ENCODE measurements at places on chromosomes 4 and X.

DNA sequence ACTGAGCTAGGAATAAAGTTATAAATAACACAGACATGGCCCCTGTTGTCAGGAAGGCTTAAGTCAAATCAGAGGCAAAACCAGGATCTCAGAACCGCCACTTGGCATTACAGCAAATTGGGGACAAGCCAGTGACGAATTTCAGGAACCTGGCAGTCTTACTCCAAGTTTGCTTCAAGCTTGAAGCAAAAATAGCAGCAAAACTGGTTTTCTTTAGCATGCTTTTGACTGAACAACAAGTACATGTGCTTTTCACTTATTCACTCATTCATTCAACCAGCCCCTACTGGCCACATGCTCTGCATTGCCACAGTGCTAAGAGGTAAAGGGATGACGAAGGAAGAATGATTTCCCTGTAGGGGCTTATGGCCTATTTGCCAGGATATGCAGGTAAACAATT, 253.9 kb upstream of the PPARGC1A start:
- no peak for DNase-seq

DNA sequence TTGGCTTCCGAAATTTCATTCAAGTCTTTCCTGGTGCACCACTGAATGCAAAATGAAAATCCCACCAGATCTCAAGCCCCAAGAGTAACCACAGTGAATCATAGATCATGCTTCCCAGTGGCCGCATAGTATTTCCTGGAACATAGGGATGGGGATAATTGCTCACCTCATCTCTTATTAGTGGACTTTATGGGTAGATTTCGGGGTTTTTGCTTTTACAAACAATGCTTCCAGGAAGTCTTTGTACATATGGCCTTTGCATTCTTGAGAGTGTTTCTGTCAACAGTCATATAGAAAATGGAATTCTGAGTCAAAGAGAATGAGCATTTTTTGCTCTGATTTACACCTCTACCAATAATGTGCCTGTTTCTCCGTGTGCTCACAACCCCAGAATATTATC, 53.4 kb downstream of the PPEF2 start:
- DNase-seq = no peak

DNA sequence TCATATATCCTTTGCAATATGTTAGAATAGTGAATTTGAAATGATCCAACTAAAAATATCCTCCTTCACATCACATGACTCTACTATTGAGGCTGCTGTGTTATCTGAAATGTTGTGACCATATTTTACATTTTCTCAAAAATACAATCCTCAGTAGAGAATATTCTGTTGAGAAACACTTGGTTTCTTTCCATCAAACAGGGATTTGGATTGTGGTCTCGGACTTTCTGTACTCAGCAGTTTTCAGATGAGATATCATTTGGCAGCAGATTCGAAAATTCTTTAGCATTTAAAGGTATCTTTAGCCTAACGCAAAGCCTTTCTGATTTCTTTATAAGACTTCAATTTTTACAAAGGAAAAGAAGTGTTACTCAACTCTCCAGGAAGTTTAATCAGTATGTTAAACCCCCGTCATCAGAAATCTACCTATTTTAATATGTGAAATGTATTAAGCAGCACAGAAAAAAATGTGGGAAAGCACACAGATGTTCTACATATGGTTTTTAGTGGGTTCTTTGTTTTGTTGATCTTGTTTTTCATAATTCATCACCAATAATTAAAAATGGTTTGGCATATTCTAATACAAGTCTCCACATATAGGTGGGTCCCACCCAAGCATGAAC, 55.4 kb upstream of the ANXA3 start:
- DNase-seq = no peak

DNA sequence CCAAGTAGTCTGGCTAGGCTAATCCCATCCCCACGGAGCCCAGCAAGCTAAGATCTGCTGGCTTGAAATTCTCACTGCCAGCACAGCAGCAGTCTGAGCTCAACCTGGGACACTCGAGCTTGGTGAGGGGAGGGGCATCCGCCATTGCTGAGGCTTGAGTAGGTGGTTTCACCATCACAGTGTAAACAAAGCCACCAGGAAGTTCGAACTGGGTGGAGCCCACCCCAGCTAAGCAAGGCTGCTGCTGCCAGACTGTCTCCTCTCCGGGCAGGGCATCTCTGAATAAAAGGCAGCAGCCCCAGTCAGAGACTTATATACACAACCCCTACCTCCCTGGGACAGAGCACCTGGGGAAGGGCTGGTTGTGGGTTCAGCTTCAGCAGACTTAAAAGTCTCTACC, 639.6 kb downstream of the IQCM start:
- DNase-seq = no peak

DNA sequence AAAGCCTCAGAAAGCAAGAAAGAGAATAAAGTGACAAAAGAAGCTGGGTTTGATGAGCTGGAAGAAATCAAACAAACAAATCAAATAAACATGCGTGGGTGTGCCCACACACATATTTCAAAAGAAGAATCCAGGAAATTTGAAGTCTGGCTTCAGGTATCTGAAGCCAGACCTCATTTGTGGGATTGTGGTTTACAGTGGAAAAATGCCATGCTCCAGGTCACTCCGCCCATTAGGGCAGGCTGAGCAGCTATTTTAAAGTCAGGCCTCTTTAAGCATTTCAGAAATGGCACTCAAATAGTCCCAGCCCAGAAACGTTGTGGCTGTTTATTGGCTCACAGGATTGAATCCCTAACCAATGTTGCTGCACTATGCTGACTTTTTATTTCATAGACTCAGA, 226.1 kb upstream of the F9 start:
- DNase-seq = no peak

DNA sequence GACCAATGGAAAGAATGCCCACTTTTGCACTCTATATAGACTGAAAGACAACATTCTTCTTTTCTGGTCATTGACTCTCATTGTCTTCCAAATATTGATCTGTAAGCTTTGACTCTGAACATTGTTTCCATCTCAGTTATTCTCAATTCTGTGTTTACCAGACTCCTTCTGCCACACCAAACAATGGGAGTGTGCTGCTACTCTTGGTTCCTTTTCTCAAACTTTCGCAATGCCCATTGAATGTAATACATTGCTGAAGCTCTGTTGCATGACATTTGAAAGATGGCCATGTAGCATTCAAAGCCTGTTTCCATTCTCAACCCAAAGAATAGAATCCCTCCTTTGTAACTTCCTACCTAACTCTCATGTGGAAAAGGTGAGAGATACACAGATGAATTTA, 136.2 kb downstream of the BTC start:
- no peak for DNase-seq

- DNase-seq = no peak
Observed at GRCh38 chr4:18932730-18933339, 911.3 kb upstream of the LCORL start.

GRCh38 chr4:66556651-66557278, 886.5 kb upstream of the EPHA5 start:
- DNase-seq = no peak

- DNase-seq = no peak
Observed at GRCh38 chrX:149371986-149372385, 133.1 kb downstream of the IDS start.

DNA sequence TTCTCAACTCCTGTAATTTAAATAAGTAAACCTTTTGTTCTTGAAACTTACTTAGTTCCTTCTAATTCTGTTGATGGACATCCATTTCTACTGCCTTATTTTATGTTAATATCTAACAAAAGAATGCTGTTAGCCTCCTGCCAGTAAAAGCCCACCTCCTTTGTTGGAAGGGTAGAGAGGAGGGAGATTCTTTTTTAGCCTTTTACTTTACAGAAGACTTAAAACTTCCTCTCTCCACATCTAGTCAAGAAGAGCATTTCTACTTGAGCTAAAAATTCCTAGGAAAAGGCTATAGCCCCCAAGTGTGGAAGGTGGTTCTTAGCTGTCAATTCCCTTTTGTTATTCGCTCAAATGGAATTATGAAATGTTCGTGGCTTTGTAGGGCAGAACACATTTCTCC, 118.7 kb downstream of the ZIC3 start:
- DNase-seq = no peak

DNA sequence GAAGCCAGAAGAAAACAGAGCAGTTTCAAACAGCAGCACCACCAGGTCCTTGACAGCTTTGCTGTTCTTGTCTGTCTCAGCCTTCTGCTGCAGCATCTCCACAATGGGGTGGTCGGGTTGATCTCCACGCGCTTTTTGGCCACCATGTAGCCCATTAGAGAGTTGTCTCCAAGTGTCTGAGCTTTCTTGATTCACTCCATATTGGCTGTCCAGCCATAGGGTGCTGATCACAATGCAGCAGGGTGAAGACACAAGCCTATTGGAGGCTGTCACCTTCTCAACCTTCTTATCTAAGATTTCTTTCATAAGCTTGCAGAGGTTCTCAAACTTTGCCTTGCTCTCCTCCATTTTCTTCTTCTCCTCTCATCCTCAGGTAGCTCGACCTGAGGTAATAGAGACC, 175.4 kb upstream of the S100G start:
- no peak for DNase-seq

GRCh38 chr4:85733798-85734197, 258.8 kb downstream of the ARHGAP24 start:
- DNase-seq = no peak

GRCh38 chr4:176563591-176563990, 229.1 kb downstream of the VEGFC start:
- no peak for DNase-seq

GRCh38 chrX:130497531-130497930, 95.7 kb downstream of the RBMX2 start:
- no peak for DNase-seq

DNA sequence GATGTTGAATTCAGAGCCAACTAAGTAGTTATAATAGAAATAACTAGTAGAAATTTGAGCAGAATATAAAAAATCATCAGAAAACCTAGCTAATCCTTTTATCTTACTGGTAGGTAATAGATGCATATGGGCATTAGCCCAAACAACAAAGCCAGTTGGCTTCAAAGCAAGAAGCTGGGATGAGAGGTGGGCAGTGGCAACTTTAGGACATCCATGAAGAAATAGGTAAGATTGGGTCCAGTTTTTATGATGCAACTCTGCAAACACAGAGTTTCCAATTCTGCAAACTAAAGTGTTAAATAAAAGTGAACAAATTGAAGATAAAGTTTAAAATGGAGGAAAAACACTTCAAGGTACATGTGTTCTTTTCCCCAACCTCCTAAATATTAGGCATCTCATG, 5.1 kb downstream of the PGRMC2 start:
- DNase-seq = no peak

- no peak for DNase-seq
Observed at GRCh38 chrX:39944416-39944815, 153.3 kb downstream of the BCOR start.

GRCh38 chrX:57070185-57070984, 51.0 kb downstream of the SPIN2B start:
- no peak for DNase-seq

DNA sequence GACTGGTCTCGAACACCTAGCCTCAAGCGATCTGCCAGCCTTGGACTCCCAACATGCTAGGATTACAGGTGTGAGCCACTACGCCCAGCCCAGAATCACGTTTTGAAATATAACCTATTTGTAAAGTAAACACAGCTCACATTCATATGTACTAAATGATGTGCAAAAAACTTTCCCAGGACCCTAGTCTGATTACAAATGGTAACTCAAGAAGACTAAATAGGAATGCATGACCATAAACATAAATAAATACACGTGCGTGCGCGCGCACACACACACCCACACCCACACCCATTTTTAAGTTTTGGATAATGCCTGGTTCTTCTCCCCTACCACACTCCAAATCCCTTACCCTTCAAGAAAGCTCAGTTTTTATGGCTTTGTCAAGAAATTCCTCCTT, 163.9 kb downstream of the NR3C2 start:
- DNase-seq = no peak

DNA sequence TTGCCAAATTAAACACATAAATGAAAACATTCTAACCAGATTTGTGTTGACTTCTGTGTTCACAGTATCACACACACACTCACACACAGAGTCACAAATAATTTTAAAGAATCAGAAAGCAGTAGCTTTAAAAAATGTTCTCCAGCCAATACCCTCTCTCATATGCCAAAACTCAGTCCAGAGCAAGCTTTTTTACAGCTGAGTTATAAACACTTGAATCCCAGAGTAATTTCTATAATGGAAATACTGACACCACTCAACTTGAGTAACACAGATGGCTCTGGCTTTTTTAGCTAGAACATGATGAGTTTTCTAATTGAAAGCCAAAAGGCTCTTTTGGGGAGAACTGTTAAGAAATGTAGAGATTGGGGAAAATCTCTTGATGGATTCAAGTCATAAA, 100.8 kb downstream of the DOCK11 start:
- no peak for DNase-seq

- DNase-seq = no peak
Observed at GRCh38 chrX:152942077-152942442, 44.2 kb downstream of the ZNF185 start.

DNA sequence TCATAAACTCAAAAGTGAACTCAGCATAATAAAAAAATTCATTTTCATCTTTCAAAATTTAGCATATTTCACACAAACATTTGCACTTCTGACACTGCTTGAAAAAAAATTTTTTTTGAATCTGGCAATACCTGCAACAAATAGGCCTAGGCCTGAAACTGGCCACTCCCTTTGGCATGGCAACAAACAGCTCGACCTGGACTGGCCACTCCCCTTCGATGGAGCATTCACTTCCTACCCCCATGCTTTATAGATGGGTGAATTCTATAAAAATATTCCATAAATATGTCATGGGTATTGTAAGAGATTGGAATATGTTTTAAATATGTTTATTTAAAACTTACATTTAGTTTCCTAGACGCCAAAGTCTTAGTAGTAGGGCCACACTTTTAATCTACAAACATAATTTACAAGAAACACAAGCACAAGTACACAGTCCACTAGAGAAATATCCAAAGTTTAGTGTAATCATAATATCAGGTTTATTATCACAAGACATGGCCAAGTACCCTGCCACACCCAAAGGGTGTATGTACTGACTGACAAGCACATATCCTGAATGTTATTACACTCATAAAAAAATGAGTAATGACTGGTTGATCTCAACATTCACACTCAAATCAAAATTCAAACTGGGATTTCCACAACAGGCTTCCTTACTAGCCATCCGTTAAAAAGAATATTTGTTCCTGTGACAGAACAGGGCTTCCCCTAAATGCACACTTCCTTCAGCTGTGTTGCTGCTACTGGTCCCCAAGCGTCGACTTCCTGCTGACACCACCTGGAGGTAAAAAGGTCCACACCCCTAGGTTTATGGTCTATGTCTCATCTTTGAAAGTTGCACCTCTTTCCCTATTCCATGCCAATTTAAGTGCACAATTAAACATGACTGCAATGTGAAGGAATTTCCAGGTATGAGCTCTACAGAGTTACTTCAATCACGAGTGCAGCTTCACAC, 271.5 kb downstream of the NR3C2 start:
- no peak for DNase-seq

DNA sequence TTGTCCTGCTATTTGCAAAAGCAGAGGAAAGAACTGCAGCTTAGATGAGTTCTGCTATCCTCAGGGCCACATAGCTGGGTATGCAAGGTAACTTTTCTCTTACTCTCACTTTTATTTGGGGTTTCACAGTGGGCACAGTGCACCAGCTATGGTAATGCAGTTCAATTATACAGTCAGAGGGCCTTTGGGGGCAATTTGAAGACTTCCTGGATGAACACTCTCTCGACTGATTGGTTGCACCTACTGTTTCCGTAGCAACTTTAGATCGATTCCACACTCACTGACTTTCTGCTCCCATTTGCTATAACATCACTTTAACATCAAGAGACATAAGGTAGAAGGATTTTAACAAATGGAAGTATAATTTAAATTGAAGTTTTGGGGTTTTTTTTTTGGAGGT, 128.6 kb downstream of the SLC39A8 start:
- DNase-seq = no peak

- no peak for DNase-seq
Observed at GRCh38 chrX:3711331-3711917, 2.0 kb downstream of the PRKX start.
